Activated naive CD4-positive, alpha-beta T cell treated with anti-CD3 and anti-CD28 coated beads, Interleukin-2, amount 50 U/mL, for 16 hours (primary cell): ENCODE measurements at places on chromosomes 2 and 18.

- no peak for DNase-seq
Observed at GRCh38 chr2:168658706-168659105, 143.7 kb upstream of the NOSTRIN start.

GRCh38 chr2:79729532-79729931 lies 216.7 kb downstream of the CTNNA2 start:
- DNase-seq = no peak

DNA sequence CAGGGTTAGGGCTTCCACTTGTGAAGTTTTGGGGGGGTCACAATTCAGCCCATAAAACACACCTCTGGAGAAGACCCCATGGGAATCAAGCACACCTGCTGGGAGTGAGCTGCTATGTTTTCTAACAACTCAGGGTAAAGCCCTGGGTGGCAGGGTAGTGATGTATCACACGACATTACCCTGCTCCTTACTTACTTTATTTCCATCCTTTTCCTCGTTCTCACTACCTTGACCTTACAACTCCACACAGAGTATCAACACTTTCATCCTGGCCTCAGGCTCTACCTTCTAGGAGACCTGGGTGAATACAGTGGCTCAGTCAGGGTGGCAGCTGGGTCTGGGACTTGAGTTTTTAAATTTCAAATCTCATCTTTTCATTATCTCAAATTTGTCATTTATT lies 290.3 kb downstream of the CYRIA start:
- DNase-seq = no peak

DNA sequence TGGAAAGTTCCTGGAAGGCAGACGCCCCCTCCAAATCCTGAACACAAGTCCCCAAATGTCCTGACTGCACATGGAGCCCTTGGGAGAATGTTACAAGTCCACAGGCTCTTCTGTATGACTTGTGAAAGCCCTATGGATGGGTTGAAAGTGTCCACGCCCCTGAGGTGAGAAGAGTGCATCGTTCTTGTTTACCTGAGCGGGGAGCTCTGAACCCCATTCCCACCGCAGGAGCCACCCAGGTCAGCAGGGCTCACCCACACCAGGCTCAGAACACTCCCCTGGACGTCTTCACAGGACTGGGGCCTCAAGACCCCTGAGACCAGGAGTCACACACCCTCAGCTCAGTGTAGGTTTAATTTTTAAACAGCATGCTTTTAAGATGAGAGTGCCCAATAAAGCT lies 84.2 kb upstream of the TMEM18 start:
- no peak for DNase-seq

GRCh38 chr2:10467401-10467800 lies 19.3 kb upstream of the ODC1 start:
- DNase-seq = no peak

DNA sequence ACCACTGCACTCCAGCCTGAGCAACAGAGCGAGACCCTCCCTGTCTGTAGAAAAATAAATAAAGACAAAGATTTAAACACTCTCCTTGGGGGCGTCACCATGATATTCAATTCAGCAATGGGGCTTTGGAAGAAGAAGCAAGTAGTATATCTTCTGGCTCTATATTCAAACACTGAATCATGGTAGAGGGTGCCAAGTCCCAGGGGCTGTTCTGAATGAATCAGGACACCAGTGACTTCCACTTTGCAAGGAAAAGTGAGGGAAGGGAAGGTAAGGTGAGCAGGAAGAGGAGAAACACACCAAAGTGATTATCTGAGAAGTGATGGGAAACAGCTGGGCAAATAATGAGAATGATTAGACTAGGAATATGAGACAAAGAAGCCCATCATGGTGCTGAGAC lies 80.5 kb downstream of the AAK1 start:
- DNase-seq = no peak

DNA sequence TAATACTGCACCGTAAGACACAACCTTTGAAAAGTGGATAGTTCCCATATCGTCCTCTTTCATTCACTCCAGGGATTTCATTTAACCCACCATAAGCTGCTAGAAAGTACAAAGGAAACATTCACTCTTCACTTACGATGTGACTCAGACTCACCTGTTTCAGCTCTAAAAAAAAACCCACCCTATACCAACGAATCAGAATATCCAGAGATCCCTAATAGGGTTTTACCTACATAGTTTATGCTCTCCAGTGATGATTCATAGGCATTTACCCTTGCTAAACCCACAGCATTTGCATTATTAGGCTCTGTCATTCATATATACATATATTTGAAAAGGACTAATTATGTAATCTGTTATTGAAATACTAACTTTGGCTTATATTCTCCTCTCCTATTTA lies 60.2 kb downstream of the PRPF40A start:
- no peak for DNase-seq
